Activated CD4-positive, alpha-beta T cell treated with anti-CD3 and anti-CD28 coated beads for 48 hours (primary cell): ENCODE measurements at places on chromosomes 2 and 18.
A peak's percentile ranks its signal among the peaks of the same experiment; 100 is the strongest.

- DNase-seq: peak; percentile 36
Observed at GRCh38 chr2:62038975-62039771, 133.7 kb downstream of the COMMD1 start.

- DNase-seq: no peak
Observed at GRCh38 chr2:12274591-12274990, 442.1 kb upstream of the TRIB2 start.

DNA sequence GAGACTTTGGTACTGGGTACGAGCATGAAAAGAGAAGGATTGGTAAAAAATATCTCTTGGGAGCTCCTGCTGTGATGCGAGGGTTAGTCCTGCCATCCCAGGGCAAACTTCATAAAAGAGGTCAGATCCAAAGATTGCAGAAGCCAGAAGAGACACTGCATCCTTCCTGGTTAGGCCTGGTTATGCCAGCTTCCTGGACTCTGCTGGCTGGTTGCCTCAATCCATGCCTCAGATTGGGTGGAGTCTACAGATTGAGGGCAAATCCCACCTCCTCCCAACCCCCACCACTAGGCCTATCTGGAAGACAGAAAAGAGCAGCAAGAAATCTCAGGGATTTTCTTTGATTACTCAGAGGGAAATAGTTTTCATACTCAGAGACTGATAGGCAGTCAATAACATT is 5.3 kb upstream of the ACADL start:
- DNase-seq: no peak

DNA sequence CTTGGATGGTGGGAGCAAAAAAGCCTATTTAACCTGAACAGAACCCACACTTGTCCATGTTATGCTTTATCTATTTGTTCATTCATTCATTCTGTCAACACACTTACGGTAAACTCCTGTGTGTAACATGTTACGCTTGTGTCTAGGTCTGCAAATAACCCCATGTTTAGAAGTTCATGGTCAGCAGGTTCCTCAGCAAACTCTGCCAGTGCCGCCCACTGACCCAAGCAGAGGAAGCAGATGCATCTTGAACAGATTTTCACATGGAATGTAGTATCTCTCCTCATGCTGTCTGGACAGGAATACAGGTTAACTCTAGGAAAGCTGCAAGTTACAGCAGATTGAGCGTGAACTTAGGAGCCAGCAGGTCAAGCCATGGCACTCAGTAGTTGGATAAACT is 213.7 kb upstream of the COPS8 start:
- DNase-seq: no peak

- DNase-seq: no peak
Observed at GRCh38 chr2:102606353-102606752, 13.0 kb upstream of the SLC9A2 start.

GRCh38 chr2:178069551-178069950 is 3.0 kb downstream of the PDE11A start:
- DNase-seq: no peak

- DNase-seq: no peak
Observed at GRCh38 chr2:142734231-142734630, 143.2 kb upstream of the KYNU start.

GRCh38 chr2:8821276-8822217 is 15.9 kb downstream of the KIDINS220 start:
- DNase-seq: no peak

DNA sequence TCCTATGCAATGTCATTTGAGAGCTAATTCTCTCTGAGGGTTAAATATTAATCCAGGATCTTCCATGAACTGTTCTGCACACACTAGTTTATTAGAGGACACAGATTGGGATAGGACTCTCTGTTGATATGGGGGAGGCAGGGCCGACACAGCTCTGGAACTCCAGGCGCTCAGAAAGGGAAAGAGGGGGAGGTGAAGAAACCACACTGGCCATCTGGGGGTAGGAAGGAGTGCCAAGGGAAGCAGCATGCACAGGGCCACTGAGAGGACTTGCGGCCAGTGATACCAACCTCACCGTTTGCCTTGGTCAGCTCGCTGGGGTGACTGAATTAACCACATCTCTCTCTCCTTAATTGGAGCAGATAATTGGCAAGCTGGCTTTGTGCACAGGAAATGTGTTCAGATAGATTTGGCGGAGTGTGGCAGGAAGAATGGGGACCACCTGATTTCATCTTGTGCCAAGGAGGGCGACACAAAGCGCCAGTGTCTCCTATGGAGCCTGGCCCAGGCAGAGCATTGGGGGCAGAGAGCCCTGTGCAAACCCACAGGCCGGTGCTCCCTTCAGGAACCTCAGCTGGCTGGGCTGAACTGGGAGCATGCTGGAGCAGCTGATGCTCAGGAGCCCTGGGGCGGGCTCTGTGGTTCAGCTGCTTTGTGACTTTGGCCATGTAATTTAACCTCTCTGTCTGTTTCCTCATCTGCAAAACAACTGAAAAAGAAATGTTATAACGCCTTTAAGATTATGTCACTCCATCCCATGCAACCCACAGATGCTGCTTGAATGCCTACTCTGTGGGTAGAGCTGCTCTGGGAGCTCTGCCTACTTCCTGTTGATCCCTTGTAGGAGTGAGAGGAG is 114.7 kb upstream of the STON1 start:
- no peak for DNase-seq

GRCh38 chr2:5370158-5370557 is 322.0 kb upstream of the SOX11 start:
- DNase-seq: no peak

DNA sequence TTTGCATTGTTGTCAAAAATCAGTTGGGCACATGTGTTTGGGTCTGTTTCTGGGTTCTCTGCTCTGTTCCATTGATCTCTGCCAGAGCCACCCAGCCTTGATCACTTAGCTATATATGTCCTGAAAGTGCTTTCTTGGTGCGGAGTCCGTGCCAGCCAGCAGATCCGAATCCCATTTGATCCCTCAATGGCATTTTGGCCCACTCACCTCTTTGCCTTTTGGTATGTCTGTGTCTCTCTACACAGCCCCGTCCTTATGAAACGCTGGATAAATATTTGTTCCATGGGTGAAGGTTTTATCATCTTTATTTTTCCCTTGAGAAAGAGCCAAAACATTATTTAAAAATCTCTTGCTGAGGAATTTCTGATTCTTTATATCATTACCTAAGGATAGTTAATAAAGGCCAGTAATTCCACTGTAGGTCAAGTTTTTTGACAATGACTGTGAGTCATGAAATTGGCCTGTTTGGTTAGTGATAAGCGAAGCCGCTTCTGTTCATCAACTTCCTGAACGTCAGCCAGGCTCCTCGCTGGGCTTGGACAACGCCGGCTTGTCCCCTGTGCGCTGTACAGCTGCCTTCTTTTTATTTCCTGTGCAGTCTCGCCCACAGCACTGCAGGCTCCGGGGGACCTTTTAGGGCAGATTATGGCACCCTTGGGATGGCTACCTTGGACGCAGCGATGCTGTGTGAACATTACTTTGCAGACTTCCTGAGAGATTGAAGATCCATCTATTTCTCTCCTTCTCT is 24.9 kb downstream of the MTCL1 start:
- no peak for DNase-seq

- no peak for DNase-seq
Observed at GRCh38 chr2:75241696-75242095, 42.4 kb upstream of the TACR1 start.

DNA sequence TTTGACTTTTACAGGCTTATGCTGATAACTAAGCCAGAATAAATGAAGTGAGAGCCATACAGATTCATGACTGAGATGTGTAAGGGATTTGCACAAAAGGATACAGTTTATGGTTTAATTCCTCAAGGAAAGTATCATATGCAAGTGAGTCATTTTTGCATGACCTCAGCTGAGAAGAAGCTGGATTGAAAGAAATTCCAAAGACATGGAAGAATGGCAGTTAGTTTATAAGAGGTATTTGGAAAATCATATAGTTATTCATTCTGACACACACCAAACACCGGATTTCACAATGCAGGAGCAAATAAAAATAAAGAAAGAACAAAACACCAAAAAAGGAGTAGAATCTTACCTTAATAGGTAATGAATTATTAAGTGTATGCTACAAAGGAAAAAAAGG is 83.2 kb upstream of the RND3 start:
- no peak for DNase-seq

DNA sequence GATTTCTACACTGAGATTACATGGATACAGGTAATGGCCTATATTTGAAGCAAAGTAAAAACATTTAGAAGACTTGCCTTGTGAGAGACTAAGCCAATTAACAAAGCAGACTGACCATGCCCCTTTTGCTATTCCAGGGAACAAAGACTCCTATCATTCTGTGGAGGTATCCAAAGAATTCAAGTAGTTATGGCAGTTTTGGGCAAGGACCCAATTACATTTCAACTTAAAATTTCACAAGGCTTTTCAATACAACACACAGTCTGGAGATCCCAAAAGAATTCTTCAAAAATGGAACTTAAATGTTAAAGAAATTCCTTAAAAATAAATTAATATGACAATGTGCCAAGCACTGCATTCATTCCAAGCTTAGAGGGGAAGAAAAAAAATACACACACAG is 109.2 kb upstream of the CHRNA1 start:
- no peak for DNase-seq

- no peak for DNase-seq
Observed at GRCh38 chr18:48997681-48997984, 46.9 kb upstream of the SMAD7 start.

- peak; percentile 13 for DNase-seq
Observed at GRCh38 chr2:40072442-40073232, 293.6 kb upstream of the THUMPD2 start.

GRCh38 chr2:156125018-156125417 is 207.5 kb downstream of the NR4A2 start:
- DNase-seq: no peak

DNA sequence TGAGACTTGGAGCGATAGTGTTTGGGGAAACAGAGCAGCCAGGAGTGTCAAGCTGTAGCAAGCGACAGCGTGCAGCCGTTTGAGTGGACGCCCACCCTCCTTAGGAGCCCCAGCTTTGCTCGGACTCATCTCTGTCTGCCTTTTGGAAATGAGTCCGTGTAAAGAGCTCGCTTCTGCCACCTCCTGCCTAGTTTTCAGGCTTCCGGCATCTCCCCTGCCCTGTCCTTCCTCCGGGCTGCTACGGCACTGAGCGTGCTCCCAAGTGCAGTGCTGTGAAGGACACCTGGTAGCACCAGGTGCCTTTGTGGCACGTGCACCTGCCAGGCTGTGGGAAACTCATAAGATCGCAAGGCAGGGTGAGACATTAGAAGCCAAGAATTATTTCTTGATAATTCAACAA is 117.1 kb downstream of the RNF144A start:
- DNase-seq: no peak

- DNase-seq: no peak
Observed at GRCh38 chr2:64737547-64737946, 83.8 kb upstream of the SERTAD2 start.

GRCh38 chr18:32769071-32769585 is 3.7 kb downstream of the KLHL14 start:
- DNase-seq: no peak

DNA sequence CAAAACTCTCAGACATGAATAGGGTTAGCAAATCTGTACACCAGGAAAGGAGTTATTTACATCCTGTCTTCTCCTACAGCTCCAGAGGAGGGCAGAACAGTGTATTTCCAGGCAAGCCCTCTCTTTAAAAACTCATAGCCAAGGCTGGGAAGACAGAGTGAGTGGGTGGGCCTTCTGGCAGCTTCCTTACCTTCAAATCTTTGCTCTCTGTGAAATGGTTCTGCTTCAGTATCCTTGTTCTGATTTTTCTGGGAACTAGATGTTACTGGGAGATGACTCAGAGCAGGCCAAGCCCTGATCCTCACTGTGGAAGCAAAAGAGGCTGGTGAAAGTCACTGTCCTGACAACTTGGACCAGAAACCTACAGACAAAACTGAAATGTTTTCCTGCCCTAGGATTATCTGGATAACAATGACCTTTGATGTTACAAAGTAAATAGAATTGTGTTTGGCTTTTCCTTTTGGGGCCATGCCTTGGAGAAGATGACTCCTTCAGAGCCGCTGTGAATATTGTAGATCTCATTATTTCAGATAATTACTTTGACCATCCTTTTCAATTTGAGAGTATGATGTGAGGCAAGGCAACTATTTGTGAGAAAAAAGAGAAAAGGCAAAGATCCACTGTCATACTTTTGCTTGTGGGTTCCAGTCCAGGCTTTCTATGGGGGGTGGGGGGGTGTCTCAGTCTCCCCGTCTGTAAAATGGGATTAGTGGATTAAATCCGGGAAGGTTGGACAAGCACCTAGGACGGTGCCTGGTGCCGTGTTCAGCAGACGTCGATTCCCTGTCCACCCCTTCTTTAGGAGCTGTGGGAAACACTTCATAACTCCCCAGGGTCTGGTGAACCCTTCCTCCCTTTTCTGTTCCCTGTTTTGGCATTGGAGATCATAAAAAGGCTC is 644 bp upstream of the QPCT start:
- DNase-seq: no peak

- DNase-seq: no peak
Observed at GRCh38 chr2:207867056-207867455, 97.3 kb upstream of the FZD5 start.

- no peak for DNase-seq
Observed at GRCh38 chr2:23137166-23137565, 247.8 kb upstream of the KLHL29 start.

DNA sequence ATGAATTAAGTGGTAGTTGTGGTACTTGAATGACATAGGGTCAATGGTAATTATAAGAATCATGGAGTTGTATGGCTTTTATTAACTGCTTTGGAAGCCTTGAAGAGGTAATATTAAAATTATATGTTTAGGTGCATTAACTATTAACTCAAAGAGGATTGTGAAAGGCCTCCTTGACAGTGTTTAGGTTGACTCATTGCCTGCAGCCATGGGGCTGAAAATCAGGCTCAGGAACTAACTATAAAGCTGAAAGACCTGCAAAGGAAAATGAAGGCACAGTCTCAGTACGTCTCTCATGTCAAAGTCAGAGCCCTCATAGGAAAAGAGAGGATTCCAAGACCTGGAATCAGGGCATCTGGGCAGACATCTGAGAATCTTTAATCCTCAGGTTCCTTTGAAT is 31.0 kb downstream of the CACNB4 start:
- no peak for DNase-seq

DNA sequence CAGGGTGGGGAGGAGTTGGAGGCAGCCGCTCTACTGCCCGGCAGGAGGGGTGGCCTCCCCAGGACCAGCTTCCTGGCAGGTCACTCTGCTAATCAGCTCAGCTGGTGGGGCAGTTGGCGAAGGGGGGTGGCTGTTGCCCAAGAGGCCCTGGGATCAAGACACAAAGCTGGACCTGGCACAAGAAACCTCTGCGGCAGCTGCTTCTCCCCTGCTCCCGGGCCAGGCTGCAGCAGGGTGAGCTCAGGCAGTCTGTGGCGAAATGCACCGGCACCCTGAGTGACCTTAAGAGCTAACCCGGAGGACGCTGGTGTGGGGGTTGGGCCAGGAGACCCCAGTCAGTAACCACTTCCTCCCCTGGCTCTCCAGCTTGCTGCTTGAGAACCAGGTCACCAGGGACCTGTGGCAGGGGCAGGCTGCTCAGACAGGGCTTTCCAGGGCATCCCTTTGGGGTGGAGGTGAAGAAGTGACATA is 31.1 kb downstream of the TOGARAM2 start:
- no peak for DNase-seq
